Activated T-cell treated with anti-CD3 and anti-CD28 coated beads for 4 hours (primary cell): ENCODE measurements at places on chromosomes 11 and 22.

GRCh38 chr22:29269731-29270474, 1.8 kb downstream of the EWSR1 start:
- no peak for DNase-seq

GRCh38 chr11:85359859-85360258, 267.3 kb downstream of the DLG2 start:
- no peak for DNase-seq

- DNase-seq, result no peak
Observed at GRCh38 chr11:60347084-60347797, 20.2 kb downstream of the MS4A6E start.

GRCh38 chr22:19105867-19106802, 16.1 kb downstream of the DGCR2 start:
- peak; percentile 16 for DNase-seq

DNA sequence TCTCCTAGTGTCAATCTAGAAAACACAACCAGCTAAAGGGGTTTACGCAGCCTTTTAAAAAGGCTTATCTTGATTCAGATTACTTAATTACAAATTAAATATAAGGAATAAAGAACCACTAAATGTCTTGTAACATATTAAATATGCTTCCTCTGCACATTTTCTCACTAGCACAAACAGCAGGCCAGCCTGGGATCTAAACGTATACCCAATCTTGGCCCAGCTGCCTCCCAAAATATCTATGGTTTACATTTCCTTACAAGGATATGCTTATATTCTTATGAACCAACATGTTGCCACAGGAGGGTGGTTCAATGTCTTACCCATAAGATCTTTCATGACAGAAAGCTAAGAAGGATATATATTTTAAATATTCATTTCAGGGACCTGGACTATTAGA, 7.7 kb downstream of the LGR4 start:
- no peak for DNase-seq

DNA sequence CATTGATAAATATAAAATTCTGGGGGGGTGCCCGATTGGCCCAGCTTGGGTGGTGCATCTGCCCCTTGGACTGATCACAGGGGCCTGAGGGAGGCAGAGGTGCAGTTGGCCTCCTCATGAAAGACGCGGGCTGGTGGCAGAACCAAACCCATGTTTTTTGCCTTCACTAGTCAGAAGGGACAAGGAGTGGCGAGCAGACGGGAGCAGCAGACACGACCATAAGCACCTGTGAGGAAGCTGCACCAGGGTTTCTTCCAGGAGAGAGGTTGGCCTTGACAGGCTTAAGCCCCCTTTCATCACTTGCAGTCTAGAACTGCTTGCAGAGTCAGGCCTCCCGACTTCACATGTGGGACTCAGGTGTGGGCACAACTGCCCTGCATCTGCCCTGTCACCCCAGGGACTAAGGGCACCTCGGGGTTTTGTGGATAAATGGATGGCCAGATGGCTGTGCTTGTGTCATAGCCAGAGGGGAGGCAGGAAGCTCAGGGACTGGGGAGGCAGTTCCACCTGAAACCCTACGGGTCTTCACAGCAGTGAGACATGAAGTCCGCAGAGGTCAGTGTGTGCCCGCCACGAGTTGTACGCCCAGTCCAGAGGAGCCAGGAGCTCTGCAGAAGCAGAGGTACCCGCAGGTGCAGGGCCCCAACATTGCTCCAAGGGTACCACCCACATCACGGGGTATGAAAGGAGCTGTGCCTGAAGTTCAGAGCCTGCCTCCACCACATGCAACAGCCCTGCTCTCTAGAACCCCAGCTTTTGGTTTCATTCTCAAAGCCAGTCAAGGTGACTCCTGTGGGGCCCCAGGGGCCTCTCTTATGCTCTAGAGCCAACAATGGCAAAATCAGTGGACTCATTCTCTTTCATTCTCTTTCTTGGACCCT, 18.2 kb upstream of the SYT13 start:
- DNase-seq, result no peak

DNA sequence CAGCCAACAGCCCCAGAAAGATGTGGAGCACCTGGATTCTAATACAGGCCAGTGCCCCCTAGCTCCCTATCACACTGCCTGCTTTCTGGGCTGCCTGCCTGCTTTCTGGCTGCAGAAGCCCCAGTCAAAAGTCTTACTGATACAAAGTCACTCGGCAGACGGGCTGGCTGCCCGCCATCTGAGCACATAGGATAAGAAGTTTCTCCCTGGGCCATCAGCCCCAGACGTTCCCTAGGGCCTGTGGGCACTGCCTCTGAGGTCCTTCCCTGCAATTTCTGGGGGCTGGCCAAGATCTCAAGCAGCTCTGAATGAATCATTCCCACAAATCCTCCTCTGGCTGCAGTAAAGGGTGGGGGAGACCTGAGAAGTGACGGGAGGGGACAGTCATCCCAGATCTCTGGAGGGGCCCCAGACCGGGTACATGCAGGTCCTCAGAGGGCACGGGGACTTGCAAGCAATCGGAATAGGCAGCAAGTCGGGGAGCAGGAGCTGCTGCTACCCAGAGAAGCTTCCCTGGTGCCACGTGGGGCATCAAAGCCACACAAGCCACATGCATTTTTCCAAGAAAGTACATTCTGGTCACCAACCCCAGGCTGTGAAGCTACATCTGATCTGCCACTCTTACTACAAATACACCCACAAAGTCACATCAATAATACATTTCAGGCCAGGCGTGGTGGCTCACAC, 4.7 kb downstream of the TPST2 start:
- DNase-seq, result no peak

- DNase-seq, result no peak
Observed at GRCh38 chr22:39149915-39150847, 2.3 kb downstream of the CBX7 start.

- DNase-seq, result no peak
Observed at GRCh38 chr11:7252683-7253213, 1.0 kb downstream of the SYT9 start.

GRCh38 chr11:71342951-71343827, 90.8 kb upstream of the SHANK2 start:
- no peak for DNase-seq

DNA sequence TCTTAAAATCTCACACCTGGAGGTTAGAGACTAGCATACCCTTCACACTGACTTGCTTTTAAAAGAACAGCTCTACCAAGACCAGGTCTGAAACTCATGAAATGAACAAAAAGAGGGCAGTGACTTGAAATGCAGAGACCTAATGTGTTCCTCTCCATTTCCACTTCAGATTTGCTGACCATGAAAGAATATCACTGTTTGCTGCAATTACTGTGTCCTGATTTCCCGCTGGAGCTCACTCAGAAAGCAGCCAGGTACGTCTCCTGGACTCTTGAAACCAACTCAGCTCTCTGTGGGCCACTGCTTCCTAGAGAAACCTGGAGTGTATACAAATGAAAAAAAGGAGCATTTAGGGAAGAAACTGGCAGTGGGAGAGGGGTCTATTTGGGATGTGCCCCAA, 39.2 kb downstream of the ARFGAP2 start:
- no peak for DNase-seq

GRCh38 chr11:117218133-117218915, 13.5 kb downstream of the PCSK7 start:
- no peak for DNase-seq

DNA sequence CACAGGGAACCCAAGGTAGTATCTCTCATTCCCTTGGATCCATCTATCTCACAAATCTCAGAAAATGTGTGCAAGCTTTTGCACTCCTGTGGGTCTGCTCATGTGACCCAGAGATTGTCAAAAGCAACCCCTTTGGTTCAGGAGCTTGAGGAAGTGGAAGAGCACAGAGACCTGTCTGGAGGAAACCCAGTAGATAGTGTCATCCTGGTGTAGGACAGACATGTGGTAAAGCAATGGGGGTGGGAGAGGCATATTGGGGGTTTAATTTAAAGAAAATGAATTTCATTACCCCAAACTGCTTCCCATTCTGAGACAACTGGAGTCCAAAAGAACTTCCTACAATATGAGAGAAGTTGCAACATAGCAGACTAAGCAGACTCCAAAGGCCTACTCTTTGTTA, 5.8 kb upstream of the MS4A14 start:
- DNase-seq, result no peak

DNA sequence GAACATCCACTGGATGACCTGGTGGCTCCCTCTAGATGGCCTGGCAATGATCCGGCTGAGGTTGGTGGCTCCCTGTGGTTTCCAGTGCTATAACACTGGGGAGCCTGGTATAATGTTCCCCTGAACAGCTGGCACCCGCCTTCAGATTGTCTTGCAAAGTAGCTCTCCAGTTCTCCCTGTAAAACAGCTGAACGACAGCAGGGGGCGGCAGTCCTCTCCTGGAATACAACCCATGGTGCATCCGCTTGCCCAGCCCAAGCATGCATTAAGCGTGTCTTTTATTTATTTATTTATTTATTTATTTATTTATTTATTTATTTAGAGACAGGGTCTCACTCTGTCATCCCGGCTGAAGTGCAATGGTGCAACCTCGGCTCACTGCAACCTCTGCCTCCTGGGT, 258.9 kb downstream of the BUD13 start:
- no peak for DNase-seq

DNA sequence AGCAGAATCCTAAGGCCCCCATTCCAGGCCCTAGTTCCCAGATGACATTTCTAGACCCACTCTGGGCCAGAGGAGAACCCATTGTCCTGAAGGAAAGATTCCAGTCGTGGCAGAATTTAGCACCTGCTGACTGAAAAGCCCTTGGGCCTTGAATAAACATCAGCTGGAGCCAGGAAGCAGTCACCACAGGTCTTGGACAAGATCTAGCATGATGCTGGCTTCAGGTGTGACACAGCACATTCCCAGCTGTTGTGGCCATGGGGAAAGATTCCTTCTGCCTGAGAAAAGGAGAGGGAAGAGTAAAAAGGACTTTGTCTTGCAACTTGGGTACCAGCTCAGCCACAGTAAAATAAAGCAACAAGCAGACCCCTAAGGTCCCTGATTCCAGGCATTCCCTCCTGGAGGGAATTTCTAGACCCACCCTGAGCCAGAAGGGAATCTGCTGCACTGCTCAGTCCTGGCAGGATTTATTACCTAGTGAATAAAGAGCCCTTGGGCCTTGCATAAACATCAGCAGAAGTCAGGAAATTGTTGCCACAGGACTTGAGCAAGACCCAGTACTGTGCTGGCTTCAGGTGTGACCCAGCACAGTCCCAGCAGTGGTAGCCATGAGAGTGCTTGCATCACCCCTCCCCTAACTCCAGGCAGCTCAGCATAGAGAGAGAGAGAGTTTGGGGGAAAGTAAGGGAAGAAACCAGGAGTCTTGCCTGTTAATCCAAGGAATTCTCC, 42.5 kb upstream of the PAMR1 start:
- DNase-seq, result no peak

DNA sequence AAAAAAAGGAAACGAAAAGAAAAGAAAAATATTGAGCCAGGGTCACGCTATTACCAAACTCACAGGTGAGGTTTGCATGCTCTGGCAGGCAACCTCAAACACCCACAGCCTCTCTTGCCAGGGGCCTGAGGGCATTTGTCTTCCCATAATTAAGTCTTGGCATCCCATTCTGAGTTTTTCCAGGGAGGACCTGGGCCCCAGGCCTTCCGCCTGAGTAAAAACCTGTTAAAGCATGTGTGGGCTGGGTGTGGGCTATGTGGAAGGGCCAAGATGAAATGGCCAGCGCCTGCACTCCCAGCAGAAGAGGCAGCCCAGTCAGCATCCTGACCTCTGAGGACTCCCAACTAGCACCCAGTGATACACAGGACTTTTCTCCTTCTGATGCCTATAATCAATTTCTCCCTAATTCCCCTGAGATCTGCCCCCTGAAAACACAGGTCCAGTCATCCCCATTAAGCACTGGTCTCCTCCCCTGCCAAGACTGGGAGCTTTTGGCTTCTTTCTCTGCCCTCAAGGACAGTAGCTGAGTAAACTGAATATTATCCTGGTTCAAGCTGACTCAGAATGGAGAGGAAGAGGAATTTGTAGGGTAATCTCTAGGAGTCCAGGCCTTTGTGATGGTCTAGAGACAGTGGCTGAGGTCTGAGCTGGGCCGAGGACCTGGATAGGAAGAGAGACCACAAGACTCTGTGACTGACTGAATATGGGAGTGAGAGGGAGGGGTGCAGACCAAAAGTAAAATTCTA, 35.6 kb upstream of the ACER3 start:
- no peak for DNase-seq

DNA sequence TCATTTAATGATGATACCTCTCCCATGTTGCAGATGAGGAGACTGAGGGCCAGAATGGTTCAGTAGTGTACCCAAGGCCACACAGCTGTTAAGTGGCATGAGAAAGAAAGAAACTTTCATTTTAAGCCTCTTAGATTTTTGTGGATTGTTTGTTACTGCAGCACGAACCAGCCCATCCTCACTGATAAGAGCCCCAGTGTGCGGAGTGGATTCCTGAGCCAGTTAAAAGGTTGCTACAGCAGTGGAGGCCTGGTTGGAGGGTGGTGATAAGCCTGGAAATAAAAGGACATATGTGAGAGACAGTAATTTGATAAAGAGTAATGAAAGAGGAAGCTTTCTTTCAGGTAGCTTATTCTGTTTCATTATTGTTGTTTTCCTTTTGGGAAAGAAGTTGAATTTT, 89.0 kb downstream of the ATXN10 start:
- no peak for DNase-seq

GRCh38 chr11:10307400-10308200, 2.7 kb downstream of the ADM start:
- peak; percentile 79 for DNase-seq

DNA sequence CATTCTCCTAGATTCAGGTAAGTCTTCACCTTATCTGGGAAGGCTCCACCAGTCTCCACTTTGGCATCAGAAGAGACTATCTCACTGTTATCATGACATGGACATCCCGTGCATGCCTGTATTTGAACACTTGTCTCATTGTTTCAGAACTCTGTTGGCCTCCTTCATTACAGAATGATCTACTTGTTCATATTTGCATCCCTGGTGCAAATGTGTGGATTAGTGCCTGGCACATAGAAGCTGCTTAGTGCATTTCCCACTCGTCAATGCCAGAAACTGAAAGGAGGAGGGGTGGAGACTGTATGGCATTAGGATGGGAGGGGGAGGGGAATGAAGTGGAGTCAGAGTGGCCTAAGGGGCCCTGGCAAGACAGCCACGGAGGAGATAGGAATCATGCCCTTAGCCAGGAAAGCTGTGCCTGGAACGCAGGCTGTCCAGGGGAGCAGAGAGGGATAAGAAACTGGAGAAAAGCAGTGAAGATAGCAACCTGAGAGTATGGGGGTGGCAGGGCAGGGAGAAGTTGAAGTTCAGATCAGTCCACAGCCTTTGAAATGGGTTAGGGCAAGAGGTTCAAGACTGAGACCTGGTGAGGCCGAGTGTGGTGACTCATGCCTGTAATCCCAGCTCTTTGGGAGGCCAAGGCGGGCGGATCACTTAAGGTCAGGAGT, 53.8 kb upstream of the CAPRIN1 start:
- DNase-seq, result no peak

- DNase-seq, result no peak
Observed at GRCh38 chr11:1729692-1730011, 20.7 kb downstream of the IFITM10 start.

DNA sequence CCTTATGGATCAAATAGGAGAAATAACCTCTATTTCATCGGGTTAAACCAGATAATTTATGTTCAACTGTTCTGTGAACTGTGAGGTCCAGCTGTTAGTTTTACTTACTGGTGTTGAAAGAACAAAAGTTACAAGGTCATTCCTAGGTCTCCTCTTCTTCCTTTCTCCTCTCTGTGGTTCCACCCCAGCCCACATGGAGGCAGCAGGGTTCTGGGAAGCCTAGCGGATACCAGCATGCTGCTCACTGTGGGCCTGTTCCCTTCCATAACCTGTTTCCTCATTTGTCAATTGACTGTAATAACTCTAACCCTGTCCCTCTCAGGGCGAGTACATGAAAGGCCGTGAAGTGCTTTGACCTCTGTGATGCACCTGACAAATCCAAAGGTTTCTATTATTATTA, 27.8 kb downstream of the RELT start:
- no peak for DNase-seq
